ENCODE measurements at places on chromosomes 7 and 10. TPM values are rescaled to one million over a fixed set of nuclear protein-coding genes. Genes with fewer than 3 reads are reported as not detected.

- DNase-seq = no peak
These were observed 916.1 kb upstream of the POT1 start for GRCh38 chr7:125845686-125846085.

DNA sequence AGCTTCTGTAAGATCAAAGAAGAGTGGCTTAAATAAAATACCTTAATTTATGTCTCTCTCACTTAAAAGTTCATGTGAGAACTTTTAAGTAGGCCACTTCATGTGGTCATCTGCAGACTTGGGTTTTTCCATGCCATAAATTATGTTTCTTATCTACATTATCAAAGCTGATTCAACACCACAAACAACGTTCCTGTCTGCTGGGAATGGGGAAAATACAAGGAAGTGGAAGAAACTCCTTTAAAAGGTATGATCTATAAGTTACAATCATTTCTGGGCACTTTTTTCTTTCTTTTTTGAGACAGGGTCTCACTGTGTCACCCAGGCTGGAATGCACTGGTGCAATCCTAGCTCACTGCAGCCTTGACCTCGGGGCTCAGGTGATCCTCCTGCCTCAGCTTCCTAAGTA, 16.9 kb upstream of the OTUD1 start:
- no peak for DNase-seq

DNA sequence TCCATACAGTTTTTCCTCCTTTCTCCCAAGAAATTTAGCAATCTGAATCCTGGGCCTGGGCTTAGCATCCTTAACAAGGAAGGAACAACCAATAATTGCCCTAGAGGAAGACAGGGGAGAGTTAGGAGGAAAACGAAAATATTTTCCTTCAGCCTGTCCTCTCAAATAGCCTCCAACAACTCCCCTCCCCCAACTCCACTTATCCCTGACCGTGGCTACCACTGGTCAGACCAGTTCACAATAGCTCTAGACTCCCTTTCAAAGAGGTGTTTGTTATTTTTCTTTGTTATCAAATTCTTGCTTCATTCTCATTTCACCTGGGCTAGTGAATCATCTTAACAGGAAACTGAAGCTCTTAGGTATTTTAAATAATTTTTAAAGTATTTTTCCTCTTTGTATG, 114.1 kb downstream of the CPED1 start:
- no peak for DNase-seq

DNA sequence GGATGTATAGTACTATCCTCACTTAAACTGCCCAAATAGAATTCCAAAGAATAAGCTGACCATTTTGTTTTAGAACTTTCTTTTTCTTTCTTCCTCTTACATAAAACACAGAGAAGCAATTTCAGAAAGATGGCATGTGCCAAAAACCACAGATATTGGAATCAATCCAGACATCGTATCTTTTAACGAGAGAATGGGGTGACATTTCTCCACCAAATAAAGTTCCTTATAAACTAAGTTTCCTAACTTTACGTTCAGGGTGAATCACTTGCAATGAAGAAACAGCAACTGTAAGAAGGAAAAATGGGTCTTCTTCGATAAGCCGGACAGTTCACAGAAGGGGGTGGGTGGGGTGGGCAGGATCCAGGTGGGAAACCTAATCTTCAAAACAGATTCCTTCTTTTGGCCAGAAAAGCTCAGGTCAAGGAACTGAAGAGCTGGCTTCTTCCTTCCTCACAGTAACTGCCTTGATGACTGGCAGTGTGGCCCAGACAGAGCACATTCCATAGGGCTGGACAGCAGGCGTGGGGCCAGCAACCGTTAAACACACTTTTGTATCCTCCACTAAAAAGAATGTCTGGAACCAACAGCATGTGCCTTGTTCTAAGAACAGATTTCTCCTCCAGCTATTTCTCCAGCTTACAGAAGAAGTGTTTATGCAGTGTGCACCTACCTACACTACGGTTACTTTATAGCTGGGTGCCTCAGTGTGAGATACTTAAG, 31.5 kb downstream of the CREB3L2 start:
- no peak for DNase-seq

GRCh38 chr10:78211561-78212051, 177.9 kb downstream of the RPS24 start:
- DNase-seq = no peak

GRCh38 chr10:119290301-119291048, 83.1 kb downstream of the GRK5 start:
- DNase-seq = no peak

FAM25A gene
- total RNA-seq = 699 TPM

GRCh38 chr7:134276951-134277350, 39.8 kb downstream of the SLC35B4 start:
- no peak for DNase-seq

SLC26A5 gene
- total RNA-seq = 0.55 TPM

PALD1 gene
- 6.2 TPM for total RNA-seq

TMEM184A gene
- 234 TPM for total RNA-seq
